ENCODE measurements at places on chromosomes 6 and 20.

DNA sequence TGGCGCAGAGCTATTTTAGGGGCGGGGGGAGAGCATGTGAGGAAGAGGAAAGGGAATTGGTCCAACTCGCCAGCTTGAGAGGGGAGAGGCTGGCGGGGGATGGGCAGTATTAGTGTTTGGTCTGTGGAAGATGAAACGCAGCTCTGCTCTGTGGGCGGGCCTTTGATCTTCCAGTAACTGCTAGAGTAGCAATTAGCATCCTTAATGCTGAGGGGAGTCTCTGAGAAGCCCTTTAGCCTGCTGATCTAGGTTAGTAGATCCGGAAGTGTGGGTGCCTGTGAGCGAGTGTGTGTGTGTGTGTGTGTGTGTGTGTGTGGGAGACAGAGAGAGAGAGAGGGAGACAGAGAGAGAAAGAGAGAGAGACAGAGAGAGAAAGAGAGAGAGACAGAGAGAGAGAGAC, 117.2 kb upstream of the BACH2 start:
- DNase-seq: no peak

DNA sequence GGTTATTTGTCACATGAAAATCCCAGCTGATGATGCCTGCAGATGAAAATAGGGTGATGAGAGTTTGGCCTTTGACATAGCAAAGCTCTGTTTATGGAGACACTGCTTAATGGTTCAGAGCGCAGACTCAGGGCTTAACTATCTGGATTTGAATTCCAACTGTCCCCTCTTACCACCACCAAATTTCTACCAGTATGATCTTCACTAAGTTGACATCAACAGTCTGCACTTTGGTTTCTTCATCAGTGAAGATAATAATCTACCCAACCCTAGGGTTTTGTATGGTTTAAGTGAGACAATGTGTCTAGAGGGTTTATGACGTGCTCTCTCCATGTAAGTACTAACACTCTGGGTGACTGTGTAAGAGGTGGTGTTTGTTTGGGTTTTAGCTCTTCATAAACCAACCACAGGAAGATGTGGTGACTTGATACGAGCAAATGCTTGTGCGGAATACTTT, 151.4 kb upstream of the TNFAIP3 start:
- no peak for DNase-seq

- DNase-seq: no peak
Measured at GRCh38 chr6:14984519-14984853, 261.4 kb upstream of the JARID2 start.

GRCh38 chr6:112576423-112576822, 229.3 kb downstream of the RFPL4B start:
- DNase-seq: no peak

GRCh38 chr6:35425284-35425683, 26.9 kb upstream of the FANCE start:
- no peak for DNase-seq

GRCh38 chr6:51004380-51004779, 185.7 kb downstream of the TFAP2B start:
- DNase-seq: no peak

DNA sequence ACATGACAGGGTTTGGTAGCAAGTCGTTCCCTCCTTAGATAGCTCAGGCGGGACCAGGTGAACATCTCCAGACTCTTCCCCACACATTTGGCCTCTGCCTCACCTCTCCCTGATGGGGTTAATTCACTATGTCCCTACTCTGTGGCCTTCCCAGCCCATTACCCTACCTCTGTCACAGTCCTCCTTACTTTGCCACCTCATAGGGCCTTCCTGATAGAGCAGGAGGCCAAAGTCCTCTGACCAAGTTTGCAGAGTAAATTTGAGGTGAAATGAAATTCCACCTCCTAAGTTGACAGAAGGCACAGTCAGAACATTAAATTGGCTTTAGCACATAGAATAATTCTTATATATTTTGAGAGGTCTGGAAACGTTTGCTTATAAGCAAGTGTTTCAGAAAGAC, 53.1 kb upstream of the ARMC2 start:
- no peak for DNase-seq

- no peak for DNase-seq
Measured at GRCh38 chr6:11324453-11325015, 92.1 kb upstream of the NEDD9 start.

DNA sequence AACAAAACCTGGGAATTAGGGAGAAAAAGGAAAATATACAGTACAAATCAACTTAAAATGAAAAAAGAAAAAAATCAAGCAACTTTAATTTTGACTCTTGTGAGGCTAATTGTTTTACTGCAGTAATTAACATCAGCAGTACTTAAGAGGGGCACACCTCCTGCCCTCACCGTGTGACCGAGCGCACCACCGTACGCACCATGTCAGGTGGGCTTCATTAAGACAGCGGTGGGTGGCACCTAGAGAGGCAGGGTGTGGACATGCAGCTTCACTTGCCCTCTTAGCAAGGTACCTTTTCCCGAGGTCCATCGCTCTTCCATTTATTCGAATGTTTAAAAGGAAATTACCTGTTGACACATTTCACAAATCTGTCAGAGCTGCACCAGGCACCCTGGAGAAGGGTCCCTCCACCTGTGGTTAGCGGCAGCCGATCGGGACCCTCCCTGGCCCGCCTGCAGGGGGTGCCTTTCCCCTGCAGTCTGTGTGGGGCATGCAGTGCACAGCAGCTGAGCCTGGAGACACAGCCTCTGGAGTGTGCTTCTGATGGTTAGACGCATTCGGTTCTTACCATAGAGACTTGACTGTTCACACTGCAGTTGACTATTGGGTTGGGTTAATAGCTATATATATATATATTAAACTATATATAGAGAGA, 184.1 kb downstream of the TMEM242 start:
- no peak for DNase-seq

- DNase-seq: no peak
Measured at GRCh38 chr20:37042986-37043972, 52.5 kb downstream of the RBL1 start.

DNA sequence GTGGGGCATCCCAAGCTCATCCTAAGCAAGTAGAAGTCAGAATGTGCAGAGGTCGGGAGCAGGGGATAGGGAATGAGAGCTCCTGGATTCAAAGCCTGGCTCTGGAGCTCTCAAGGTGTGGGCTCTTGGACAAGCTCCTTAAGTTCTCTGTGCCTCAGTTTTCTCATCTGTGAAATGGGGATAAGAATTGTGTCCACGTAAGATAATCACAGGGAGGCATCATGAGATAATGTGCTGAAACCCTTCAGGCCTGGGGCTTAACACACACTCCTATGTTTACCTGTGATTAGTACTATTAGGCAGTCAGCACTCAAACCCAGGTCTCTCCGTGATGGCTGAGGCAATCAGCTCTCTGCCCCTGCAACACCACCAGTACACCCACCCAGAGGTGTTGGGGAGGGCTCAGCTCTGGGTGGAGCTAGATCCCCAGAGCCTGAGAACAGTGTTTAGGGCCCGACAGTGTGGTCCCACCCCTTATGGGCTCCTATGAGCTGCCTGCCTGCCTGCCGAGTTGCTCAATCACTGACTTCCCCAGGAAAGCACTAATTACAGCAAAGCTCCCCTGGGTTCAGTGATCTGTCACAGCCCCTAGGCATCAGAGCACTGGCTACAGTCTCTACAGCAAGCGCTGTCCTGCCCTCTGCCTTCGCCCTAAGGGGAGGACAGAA, 6.3 kb upstream of the SIRPA start:
- DNase-seq: no peak

- DNase-seq: no peak
Measured at GRCh38 chr6:166402582-166403277, 20.0 kb upstream of the MPC1 start.

- no peak for DNase-seq
Measured at GRCh38 chr6:141989706-141989959, 143.1 kb upstream of the GJE1 start.

DNA sequence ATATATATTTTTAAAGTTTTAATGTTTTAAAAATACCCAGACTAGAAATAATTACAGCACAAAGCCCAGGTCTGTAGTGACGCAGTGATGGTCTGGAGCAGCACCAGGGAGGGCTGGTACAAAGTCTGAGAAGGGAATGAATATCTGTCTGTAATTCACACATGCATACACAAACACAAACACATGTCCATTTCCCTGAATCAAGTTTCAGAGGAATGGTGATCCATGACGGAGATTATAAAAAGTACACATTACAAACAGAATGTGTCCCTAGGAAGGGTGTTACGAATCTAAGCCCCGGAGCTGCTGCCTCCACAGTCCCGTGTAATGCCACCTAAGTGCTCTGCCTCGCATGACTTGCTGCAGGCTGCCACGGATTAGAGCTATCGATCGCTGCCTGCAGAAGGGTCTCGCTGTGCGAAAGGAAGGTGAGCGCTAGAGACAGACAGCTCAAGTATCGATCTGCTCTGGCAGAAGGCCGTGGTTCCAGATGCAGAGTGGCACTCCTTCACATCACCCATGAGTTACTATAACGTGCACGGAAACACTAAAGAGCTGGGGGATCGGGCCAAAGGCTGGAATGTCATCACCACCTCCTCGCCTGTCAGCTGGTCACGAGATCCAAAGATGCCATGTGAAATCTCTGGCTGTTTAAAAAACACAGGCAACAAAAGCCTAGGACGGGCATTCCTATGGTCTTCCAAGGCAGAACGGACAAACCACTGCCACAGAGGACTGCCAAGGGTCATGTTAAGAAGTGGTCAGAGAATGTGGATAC, 87.1 kb downstream of the INSM1 start:
- DNase-seq: no peak

GRCh38 chr6:21831521-21832291, 238.2 kb downstream of the SOX4 start:
- DNase-seq: no peak

- no peak for DNase-seq
Measured at GRCh38 chr6:88982720-88983119, 19.3 kb upstream of the RNGTT start.

DNA sequence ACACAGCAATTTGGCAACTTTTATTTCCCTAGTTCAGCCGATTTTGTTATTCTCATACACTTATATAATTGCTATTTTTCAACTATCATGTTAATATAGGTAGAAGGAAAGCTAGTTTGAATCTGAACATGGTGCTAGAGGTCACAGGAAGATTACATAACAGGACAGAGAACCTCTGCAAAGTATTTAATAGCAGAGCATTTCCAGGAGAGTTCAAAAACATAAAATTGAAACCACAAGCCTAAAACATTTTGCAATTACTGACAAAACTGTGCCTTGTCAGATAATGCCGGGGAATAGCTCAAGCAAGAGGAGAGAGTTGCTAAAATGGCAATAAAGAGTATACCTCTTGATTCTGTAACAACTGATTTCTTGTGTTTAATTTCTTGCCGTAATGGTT, 70.8 kb downstream of the TFAP2B start:
- no peak for DNase-seq

DNA sequence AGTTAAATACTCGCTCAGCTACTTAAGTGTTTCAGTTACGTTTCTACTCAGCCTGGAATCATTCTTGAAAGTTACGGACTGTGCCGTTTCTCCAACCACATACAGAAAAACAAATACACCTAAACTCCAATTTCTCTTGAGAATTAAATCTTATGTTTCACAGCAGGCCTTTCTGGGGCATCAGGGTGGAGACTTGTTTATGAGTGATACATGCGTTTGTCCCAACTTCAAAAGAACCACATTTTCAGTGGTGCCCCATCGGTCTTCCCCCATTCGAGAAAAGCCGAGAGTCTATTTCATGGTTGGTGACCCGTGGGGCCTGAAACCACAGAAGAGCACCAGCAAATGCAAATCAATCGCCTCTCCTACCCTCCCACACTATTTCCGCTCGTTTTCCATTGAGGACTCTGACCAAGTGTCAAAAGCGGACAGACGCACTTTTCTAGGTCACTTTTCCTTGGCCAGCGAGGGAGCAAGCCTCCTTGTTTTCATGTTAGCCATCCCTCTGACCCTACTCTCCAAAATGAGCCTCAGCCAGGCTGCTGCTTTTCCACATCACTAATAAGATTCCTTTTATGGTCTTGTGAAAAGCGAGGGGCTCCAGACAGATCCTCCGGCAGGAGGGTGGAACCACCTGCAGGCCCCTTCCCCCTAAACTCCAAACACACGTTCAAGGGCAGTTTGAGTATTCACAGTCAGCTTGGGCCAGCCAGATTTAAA, 3.1 kb downstream of the JAG1 start:
- DNase-seq: no peak

- DNase-seq: no peak
Measured at GRCh38 chr6:79011940-79012339, 66.1 kb downstream of the PHIP start.

GRCh38 chr6:105192707-105193465, 13.1 kb upstream of the POPDC3 start:
- no peak for DNase-seq

DNA sequence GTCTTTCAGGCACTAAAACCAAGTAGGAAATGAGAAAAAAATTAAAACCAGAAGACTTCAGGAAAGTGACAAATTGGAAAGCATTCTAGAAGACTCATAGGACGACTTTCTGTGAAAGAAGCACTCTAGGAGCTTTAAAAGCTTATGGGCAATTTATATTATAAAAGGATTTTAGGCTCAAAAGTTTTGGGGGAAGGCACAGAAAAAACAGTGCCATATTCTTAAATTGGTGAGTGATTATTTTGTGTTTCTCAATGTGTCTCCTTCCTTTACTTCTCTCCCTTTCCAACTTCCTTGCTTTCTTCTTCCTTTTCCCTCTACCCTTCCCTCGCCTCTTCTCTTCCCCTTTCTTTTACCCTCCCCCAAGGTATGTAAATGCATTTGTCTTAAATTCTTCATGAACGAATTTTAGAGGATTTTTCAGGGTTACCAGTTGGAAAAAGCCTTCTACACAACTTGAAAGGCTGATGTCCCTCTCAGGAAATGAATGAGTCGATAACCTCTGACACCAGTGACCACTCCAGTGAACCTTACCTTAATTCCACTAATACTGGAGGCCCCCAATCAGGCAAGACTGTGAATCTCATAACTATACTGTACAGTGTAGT, 2.6 kb upstream of the LIN28B start:
- DNase-seq: no peak

DNA sequence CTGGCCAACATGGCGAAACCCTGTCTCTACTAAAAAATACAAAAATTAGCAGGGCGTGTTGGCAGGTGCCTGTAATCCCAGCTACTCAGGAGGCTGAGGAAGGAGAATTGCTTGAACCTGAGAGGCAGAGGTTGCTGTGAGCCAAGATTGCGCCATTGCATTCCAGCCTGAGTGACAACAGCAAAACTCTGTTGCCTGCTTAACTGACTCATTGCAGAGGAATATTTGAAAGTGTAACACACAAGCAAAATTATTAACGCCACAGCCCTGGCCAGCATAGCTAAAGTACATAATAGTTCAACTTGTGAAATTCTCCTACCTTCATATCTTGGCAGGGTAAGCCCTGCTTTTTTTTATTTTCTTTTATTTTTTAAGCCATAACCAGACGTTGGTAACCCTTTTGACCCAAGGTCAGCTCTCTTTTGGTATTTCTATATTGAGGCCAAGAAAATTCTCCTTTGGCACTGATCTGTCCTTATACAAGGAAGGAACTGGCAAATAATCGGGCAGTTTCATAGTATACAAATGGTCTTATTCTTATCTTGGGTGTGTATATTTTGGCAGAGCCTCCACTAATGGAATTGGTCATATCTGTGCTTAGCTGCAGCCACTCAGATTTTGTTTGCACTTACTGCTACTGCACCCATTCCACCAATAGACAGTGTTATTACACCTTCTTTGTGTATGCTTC, 4.0 kb upstream of the ADGRF5 start:
- DNase-seq: no peak

GRCh38 chr6:6008089-6008647, 1.4 kb upstream of the NRN1 start:
- no peak for DNase-seq
